ENCODE measurements at places on chromosomes 5 and 9.

DNA sequence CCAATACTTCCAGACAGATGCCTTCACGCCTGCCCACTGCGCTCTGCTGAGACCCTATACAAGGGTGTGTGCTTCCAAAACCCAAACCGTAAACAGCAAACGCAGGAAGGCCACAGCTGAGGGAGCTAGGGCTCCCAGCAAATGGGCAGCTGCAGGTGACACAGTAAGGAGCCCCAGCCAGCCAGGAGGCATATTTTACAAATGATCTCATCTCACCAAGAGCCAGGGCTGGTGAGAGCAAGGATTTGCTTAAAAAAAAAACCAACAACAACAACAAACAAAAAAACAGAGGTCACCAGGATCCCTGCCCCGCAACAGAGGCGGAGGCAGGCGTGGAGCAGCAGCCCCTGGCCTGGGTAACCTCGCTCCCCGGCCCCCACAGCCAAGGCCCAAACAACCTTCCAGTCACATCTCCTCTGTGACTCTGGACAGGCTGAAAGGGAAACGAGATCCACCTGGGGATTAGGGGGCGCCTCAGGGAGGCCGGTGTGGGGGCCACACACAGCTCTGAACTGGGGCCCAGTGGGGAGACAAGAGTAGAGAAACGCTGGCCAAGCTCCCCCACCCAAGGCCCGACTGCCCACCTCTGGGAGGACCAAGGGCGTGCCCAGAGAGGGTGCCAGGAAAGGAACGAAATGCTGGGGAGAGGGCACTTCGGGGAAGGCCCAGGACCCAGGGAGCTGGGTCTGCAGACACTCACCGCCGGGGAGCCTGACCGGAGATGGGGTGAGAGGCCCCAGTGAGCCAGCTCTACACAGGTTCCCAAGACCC lies 3.3 kb downstream of the NACC2 start:
- no peak for DNase-seq

DNA sequence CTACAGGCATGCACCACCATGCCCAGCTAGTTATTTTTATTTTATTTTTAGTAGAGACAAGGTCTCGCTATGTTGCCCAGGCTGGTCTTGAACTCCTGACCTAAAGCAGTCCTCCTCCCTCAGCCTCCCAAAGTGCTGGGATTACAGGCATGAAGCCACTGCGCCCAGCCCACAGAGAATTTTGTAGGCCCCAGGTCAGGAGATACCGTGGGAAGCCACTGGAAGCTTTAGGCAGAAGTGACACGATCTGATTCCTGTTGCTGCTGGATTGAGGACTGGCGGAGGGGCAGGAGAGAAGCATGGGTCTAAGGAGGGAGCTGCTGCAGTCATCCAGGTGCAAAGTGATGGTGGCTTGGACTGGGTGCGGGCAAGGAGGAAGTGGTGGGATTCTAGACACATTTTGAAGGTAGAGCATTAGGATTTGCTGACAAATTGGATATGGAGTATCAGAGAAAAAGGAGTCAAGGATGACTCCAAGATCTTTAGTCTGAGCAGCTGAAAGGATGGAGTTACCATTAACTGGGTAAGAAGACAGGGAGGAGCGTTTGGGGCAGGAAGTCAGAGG lies 20.7 kb downstream of the TCF7 start:
- DNase-seq, result no peak

DNA sequence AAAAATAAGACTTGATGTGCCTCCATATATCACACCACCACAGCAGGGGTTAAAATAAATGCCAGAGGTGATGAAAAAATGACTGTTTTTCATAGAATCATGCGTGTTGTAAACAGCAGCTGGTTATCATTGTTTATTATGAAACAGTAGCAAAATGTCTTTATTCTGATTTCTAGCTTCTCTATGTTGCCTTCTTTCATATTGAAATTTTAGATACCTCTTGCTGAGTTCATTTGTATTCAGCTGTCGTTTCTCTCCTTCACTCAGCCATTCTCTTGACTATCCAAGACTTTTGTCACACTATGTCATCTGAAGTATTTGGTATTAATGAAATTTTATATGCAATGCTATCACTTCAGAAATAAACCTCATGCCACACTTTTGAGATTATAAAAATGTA lies 465.0 kb downstream of the TAF11L14 start:
- DNase-seq, result no peak

DNA sequence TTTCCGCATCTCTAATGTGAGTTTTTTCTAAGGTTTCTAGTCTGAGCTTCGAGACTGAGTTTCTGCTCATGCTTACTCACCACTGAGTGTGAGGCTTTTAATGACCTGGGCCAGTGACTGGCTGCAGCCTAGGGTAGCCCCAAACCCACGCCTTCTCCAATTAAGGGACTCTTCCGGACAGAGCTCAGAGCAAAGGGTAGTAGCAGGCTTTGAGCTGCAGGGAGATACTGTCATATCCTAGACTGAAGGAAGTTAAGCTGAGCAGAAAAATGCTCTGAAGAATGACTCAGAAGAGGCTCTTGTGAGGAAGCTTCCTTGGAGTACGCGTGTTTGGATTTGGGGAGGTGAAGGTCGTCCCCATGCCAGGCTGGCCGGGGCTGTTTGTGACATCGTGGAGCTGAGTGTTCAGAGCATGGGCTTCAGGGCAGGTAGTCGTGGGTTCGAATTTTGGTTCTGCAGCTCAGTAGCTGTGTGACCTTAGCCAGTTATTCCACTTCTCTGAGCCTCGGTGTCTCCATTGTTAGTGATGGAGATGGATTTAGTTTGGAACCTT lies 3.5 kb downstream of the USP20 start:
- no peak for DNase-seq

- DNase-seq, result no peak
Measured at GRCh38 chr9:127965953-127966352, 14.8 kb downstream of the EEIG1 start.

- no peak for DNase-seq
Measured at GRCh38 chr5:144295284-144295683, 124.6 kb downstream of the KCTD16 start.

DNA sequence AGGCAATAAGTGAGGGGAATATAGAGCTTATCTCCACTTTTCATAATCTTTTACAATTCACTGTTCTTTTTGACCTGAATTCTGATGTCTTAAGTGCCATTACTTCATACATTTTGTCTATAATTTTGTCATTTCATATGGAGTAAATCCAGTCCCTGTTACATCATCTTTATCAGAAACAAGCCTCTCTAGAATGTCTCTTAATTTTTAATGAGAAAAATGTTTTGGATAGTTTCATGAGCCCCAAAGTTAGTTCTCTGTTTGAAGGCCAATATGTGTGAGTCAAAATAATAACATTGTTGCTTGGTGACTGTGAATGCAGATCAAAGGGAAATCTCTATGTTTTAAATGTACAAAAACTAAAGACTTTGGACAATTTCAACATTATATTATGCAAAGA lies 329.6 kb upstream of the ARRDC3 start:
- DNase-seq, result no peak

- no peak for DNase-seq
Measured at GRCh38 chr5:168603746-168604145, 24.6 kb upstream of the PANK3 start.

- no peak for DNase-seq
Measured at GRCh38 chr9:127682351-127683136, 24.2 kb upstream of the CFAP157 start.

DNA sequence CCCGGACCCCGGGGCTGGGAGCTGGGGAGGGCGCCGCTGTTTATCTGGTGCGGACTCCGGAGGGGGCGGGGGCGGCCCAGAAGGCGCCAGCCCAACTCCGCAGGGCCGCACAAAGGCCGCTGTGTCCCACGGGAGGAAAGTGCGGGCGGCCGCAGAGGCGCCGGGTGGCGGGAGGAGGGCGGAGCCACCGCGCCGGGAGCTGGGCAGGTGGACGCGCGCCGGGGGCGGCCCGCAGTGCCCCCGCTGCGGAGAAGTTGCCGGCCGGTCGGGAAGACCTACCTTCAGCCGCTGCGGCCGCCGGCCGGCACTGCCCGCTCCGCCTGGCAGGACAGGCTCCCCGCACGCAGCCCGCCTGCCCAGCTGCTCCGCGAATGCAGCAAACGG lies 43.6 kb downstream of the NACC2 start:
- DNase-seq, result no peak

DNA sequence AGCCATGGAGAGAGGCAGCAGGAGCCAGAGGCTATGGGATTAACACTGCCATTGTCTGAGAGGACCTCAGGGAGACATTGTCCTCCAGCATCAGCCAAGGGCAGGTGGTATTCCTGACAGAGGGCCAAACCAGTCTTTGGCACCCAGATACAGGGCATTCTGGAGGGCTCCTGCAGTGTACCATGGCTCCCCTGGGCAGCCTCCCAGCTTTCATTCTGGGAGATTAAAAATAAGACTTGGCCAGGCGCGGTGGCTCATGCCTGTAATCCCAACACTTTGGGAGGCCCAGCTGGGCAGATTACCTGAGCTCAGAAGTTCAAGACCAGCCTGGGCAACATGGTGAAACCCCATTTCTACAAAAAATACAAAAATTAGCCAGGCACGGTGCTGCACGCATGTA lies 4.2 kb downstream of the MTAP start:
- no peak for DNase-seq

- DNase-seq, result no peak
Measured at GRCh38 chr5:88374391-88374790, 105.7 kb upstream of the TMEM161B start.

GRCh38 chr5:155826611-155827507 lies 500.1 kb upstream of the SGCD start:
- DNase-seq, result no peak

- no peak for DNase-seq
Measured at GRCh38 chr5:20648981-20649380, 661.0 kb upstream of the CDH18 start.

- no peak for DNase-seq
Measured at GRCh38 chr5:65861830-65862241, 64.5 kb upstream of the ERBIN start.

- DNase-seq, result peak; percentile 44
Measured at GRCh38 chr5:171743436-171744076, 42.1 kb upstream of the SMIM23 start.

GRCh38 chr9:132210472-132211145 lies 48.8 kb downstream of the NTNG2 start:
- DNase-seq, result no peak

DNA sequence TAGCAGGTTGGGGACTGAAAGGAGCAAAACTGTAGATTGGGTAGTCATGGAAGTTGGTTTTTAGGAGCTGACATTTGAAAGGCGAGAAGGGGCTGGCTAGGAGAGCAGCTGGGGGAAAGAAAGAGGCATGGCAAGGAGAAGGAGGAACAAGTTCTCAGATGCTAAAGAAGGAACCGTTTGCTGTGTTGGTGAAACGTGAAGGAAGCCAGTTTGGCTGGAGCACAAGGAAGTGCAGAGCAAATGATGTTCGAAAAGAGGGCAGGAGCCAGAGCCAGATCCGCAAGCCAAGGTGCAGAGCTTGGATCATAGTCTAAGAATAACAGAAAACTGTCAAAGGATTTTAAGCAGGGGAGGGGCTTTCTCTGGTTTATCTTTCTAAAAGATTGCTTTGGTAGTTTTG lies 276.6 kb downstream of the ASTN2 start:
- no peak for DNase-seq

GRCh38 chr9:134212809-134213507 lies 48.6 kb upstream of the RNU6ATAC start:
- DNase-seq, result no peak

GRCh38 chr9:1102642-1102970 lies 52.4 kb downstream of the DMRT2 start:
- no peak for DNase-seq

DNA sequence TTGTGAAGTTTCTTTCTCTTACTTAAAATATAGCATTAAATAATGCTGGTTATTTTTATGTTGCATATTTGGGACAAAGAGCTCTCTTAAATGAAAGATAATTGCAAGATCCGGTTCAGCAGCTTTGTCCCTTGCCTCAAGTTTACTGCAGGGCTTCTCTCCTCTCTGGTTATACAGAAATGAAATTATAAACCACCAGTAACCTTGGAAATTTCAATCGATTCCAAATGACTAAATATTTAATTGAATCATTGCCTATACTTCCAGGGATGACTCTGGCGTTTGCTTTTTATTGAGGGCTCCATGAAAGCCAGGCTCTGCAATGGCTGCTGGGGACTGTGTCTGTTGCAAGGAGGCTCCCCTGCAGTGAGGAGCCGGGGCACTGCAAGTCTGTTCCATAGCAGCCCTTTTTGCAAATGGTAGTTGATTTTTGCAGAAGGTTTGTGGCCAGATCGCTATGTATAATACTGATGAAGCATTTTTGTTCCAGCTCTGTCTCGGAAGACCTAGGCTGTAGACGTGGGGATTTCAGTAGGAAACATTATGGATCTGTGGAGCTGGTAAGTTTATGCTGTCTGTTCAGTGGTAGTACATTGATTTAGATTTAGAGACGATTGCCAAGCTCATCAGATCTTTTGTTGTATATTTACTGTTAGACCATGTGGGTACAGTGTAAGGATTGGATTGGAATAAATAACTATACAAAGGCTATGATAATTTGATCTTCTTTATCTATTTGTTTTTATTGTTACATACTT lies at the start of gene GARNL3:
Gene GARNL3 (plus strand): TSS at position 313 of the 758 bp plus-strand sequence. CDS start 104 bp downstream, at position 417.
- DNase-seq, result no peak

DNA sequence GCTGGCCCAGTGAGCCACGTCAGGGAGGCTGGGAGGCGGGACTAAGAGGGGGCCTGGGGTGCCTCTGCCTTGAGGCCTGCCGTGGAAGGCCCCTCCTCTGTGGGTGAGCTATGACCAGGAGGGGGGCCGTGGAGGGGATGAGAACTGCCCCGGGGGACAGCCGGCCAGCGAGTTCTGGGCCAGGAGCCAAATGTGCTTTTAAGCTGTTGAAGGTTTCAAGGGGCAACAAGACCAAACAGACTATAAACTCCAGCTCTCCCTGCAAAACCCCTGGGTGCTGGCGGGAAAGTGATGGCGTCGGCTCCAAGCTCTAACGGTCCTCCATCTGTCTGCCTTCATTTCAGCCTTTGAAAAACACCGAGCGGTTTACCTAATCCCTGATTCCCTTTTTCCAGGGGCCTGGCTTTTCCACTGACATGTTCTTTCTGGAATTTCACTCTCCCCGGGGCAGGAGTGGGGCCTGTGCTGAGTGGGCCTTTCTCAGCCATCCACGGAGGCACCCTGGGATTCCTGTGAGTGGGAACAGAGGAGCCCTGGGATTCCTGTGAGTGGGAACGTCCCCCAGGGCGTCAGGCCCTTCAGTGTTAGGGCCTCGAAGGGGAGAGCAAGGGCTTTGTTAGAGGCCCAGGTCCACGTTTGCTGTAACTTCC lies 65.6 kb downstream of the COL5A1 start:
- no peak for DNase-seq

- no peak for DNase-seq
Measured at GRCh38 chr5:132686193-132686592, 12.4 kb downstream of the IL4 start.

GRCh38 chr5:19264821-19265220 lies 723.2 kb downstream of the CDH18 start:
- no peak for DNase-seq

DNA sequence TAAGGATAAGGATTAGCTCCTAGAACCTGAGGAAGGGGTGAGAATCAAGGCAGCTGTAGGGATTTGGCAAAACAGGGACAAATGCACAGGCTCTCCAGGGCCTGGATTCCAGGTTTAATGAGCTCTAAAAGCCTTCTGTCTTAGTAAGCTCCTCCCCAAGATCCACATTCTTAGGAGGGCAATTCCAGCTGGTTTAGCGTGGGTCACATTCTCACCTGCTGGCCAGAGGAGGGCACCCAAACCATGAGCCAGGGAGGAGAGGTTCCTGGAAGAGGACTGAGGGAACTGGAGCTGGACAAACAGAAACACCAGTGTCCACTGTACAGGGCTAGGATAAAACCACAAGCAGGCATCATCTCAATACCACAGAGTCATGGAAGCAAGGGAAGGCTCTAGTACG lies 480.0 kb downstream of the CCDC171 start:
- DNase-seq, result no peak
